Subcutaneous adipose tissue (tissue), 4 donors: ENCODE measurements at places on chromosomes 1 and 21. TPM values are rescaled to one million over a fixed set of nuclear protein-coding genes. Genes with fewer than 3 reads are reported as not detected.

The TMPRSS3 gene
- not detected for total RNA-seq

The ACP6 gene
- total RNA-seq: 8.5 TPM

The AMY1C gene
- total RNA-seq: not detected

The SLC6A9 gene
- total RNA-seq: 0.22 TPM

The NPHS2 gene
- total RNA-seq: not detected
